Activated naive CD4-positive, alpha-beta T cell treated with anti-CD3 and anti-CD28 coated beads for 36 hours (primary cell): ENCODE measurements at places on chromosomes 4 and X. TPM values are rescaled to one million over a fixed set of nuclear protein-coding genes. Genes with fewer than 3 reads are reported as not detected.

DNA sequence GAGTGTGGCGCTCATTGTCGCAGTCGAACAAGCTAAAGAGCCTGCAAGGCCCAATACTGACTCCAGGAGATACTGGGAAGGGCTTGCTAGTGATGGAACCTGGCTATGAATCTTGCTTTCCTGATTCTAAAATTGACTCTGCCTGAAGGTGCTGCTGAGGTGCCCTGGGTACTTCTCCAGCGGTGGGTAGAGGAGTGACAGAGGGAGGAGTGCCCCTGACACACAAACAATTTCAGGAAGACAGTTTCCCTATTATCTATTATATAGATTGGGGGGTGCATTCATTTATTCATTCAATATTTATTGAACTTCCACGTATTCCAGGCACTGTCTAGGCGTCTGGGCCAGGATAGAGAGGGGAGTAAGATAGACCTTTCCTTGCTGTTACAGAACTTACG, 339.2 kb upstream of the GATB start:
- DNase-seq = no peak

Gene GPC3
- total RNA-seq = 0.49 TPM

Gene PTTG2
- not detected for total RNA-seq

GRCh38 chr4:64272432-64272831, 136.8 kb downstream of the TECRL start:
- DNase-seq = no peak

Gene SMC1A
- 169 TPM for total RNA-seq

Gene MYOZ2
- total RNA-seq = not detected

Gene CT83
- total RNA-seq = not detected

DNA sequence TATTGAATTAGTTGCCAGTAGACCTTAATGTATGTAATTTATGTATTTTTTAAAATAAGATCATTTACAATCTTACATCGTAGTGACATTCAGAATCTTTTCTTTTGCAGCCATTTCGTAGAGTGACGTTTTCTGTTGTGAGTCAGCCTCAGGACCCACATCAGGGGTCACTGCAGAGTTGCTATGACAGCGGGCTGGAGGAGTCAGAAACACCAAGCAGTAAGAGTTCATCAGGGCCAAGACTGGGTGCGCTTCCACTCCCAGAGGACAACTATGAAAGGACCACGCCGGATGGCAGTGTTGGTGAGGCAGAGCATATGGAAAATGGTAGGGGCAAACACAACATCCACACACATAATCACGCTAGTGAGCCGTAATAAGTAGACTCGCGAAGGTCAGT, 199.9 kb downstream of the PCDH7 start:
- no peak for DNase-seq

Gene ANKRD50
- 0.74 TPM for total RNA-seq

- DNase-seq = no peak
These were observed 109.4 kb upstream of the C1GALT1C1 start for GRCh38 chrX:120739300-120739699.

Gene SMAD1
- 0.57 TPM for total RNA-seq

Gene EPGN
- not detected for total RNA-seq

- peak; percentile 81 for DNase-seq
These were observed at the start of gene UBQLN2 for GRCh38 chrX:56563231-56564161. Gene UBQLN2, plus strand, starts transcription at chrX:56563627. Its CDS starts 247 bp downstream, at chrX:56563874.

Gene IL3RA
- total RNA-seq = not detected

DNA sequence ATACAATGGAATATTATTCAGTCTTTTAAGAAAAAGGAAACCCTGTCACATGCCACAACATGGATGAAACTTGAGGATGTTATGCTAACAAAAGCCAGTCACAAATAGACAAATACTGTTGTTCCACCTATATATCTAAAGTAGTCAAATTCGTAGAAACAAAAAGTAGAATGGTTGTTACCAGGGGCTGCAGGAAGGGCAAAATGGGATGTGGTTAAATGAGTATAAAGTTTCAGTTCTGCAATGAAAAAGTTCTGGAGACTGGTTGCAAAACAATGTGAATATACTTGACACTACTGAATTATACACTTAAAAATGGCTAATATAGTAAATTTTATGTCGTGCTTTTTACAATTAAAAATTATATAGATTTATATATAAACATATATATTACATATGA, 12.2 kb downstream of the SPOCK3 start:
- DNase-seq = no peak

Gene LINC00632
- total RNA-seq = not detected

DNA sequence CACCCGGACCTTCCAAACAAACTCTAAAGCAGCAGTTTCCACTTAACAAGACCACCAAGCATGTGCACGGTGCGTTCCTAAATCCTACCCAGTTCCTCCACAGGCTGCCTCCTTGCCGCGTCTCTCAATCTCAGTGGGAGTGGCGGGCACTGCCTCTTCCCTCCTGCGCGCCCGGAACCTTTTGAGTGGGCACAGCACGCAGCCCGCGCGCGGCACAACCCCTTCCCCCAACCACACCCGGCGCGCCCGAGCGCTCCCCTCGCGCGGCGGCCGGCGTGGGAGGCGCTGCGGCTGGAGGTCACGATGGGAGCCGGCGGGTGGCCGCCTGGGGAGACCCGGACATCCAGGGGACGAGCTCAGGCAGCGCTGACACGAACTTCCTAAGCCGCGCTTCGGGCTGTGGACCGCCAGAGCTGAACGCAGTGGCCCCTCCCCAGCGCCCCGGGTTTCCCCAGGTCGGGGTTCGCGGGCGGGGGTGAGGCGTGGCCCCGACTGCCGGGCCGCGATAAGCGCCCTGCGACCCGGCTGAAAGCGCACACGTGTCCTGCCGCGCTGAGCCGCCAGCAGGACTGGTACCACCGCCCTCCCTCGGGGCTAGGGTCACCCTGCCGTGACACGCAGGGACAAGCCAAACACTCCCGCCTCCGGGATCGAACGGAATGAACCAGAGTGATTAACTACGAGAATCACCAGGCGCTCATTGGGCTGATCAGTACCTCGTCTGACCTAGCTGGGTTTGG, at the start of gene ABCG2:
ABCG2 (minus strand) TSS at position 151 of the 740 bp plus-strand sequence. CDS start 18,644 bp downstream, outside the sequence.
- peak; percentile 34 for DNase-seq

GRCh38 chr4:86608757-86609375, 14.8 kb downstream of the PTPN13 start:
- DNase-seq = no peak

DNA sequence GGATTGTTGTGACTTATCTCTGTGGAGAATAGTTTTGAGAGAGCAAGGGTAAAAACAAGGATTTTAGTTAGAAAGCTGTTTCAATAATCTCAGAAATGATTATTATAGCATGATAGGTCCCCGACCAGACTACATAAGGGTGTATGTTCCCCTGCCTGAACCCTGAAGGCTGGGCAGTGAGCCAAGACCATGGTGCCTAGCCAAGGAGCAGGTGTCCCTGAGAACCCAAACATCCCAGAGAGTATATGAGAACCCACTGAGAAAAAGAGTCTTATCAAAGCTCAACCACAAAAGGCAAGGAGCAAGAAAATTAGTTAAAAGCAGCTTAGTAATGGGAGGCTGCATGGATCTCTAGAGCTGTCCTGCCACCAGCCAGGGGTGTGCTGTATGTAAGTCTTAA, 94.9 kb upstream of the UNC5C start:
- DNase-seq = no peak

Gene SYP
- 2.5 TPM for total RNA-seq

DNA sequence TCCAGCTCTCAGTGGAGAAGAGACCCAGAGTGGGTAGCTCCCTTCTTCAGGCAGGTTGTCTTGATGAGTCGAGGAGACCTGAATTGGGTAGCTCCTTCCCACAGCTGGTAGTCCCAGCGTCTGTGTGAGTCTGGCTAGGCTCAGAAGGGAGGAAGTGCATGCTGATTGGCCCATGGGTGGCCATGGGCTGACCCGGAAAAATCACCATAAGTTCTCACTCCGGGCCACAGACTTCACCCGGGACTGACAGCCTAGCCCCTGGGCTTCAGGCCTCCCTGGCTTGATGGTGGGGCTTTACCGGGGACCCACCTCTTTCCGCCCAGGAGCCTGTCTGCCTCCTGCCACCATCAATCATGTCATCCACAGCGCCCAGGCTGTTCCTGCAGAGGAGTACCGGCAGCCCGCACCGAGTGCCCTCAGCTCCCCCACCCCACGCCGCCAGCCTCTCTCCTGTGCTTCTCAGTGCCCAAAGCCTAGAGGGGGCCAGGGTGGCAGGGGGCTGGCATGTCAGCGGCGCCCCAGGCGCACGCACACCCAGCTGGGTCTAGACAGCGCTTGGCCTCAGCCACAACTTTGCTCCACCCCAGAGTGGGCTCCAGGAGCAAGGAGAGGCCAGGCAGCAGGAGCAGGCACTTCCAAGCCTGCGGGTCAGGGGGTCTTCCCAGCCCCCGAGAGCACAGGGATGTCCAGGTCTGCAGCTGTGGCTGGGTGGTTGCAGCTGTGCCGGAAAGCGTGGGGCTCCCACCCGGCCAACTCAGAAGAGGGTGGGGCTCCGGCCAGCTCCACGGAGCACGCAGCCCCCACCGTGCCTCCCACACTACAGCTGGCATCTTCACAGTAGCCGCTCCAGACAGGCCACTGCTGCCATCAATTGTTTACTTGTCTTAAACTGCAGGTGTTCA, 16.1 kb upstream of the SAT1 start:
- no peak for DNase-seq

Gene HMGB2
- total RNA-seq = 787 TPM

Gene DDX53
- not detected for total RNA-seq

DNA sequence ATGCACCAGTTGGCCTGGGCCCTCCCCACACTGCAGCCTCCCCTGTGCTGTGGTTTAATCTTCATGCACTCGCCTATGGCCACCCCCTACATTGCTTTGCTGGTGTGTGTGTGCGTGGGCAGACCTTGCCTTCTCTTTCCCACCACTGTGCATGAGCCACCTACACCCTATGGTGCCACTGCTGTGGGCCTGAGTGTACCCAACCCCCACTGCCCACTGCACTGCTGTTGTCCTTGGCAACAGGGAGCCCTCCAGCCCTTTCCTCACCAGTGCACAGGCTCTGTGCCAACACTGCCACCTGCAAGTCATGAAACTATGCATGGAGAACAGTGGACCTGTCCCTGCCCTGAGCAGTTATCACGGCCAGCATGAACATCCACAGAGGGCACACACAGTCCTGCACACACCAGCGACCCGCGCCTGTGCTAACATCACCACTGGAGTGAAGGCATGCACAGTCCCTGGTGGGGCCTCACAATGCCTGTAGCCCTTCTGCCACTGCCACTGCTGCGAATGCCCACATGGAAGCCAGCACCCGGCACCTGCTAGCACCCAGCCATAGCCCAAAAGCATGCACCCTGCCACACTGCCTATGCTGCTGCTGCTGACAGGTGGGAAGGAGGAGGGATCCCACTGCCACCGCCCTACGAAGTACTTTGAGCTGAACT, 237.8 kb upstream of the ARSJ start:
- no peak for DNase-seq
